Left ventricle myocardium inferior (tissue), 1 donor: ENCODE measurements at places on chromosomes 12 and 14. TPM values are rescaled to one million over a fixed set of nuclear protein-coding genes. Genes with fewer than 3 reads are reported as not detected.

The SLCO1B1 gene
- not detected for total RNA-seq

The TMTC2 gene
- total RNA-seq: 3.4 TPM

The TCL1B gene
- not detected for total RNA-seq

The KLRC4 gene
- total RNA-seq: not detected

The CEP290 gene
- total RNA-seq: 8.1 TPM

The IGF1 gene
- 5.8 TPM for total RNA-seq

The PRICKLE1 gene
- total RNA-seq: 20.9 TPM

The PLA2G1B gene
- not detected for total RNA-seq

The PMEL gene
- 0.16 TPM for total RNA-seq

The SLC6A12 gene
- 1.2 TPM for total RNA-seq

GRCh38 chr14:56081139-56081538 is 37.1 kb upstream of the PELI2 start:
- H3K4me3 ChIP-seq: no peak overlapping the region
- peaks cover 28% of the 10 kb centered on the region for H3K27me3 ChIP-seq
- no peak for DNase-seq
- no peaks in the 10 kb centered on the region for H3K36me3 ChIP-seq
- no peak overlapping the region for H3K27ac ChIP-seq
- H3K4me1 ChIP-seq: no peaks in the 10 kb centered on the region

GRCh38 chr12:65121049-65121955 is at the start of gene WIF1:
WIF1 (minus strand) TSS chr12:65121305; CDS start chr12:65121191, 114 bp downstream.
- no peak within 1 kb of the TSS for H3K27ac ChIP-seq
- H3K4me1 ChIP-seq: peaks cover 11% of the 10 kb centered on the region
- H3K4me3 ChIP-seq: peak within 1 kb of the TSS; percentile 51
- H3K27me3 ChIP-seq: peaks cover 100% of the 10 kb centered on the region

GRCh38 chr12:10722502-10722904 is 620 bp downstream of the YBX3 start:
- peaks cover 61% of the 10 kb centered on the region for H3K4me1 ChIP-seq
- peak; percentile 52 for DNase-seq
- H3K27me3 ChIP-seq: no peaks in the 10 kb centered on the region
- peak overlapping the region; percentile 96 for H3K4me3 ChIP-seq
- H3K27ac ChIP-seq: peak overlapping the region; percentile 98
- no peaks in the 10 kb centered on the region for H3K36me3 ChIP-seq

- H3K27me3 ChIP-seq: no peaks in the 10 kb centered on the region
- H3K27ac ChIP-seq: no peak overlapping the region
- H3K4me1 ChIP-seq: no peaks in the 10 kb centered on the region
- no peak overlapping the region for H3K4me3 ChIP-seq
- no peaks in the 10 kb centered on the region for H3K36me3 ChIP-seq
Measured at GRCh38 chr12:79174626-79175025, 310.1 kb downstream of the SYT1 start.

- H3K27ac ChIP-seq: peak overlapping the region; percentile 54
- no peak for DNase-seq
- H3K27me3 ChIP-seq: no peaks in the 10 kb centered on the region
- H3K4me3 ChIP-seq: no peak overlapping the region
- H3K4me1 ChIP-seq: peaks cover 14% of the 10 kb centered on the region
Measured at GRCh38 chr14:51848120-51848519, 12.3 kb upstream of the GNG2 start.

- H3K27me3 ChIP-seq: no peaks in the 10 kb centered on the region
- peaks cover 58% of the 10 kb centered on the region for H3K36me3 ChIP-seq
Measured at GRCh38 chr12:29756741-29757390, 26.9 kb downstream of the TMTC1 start.

GRCh38 chr14:29271669-29272068 is 505.1 kb downstream of the FOXG1 start:
- H3K27ac ChIP-seq: no peak overlapping the region
- no peaks in the 10 kb centered on the region for H3K36me3 ChIP-seq
- DNase-seq: no peak
- no peak overlapping the region for H3K4me3 ChIP-seq
- H3K4me1 ChIP-seq: no peaks in the 10 kb centered on the region

GRCh38 chr12:123761841-123762714 is at the start of gene DNAH10:
DNAH10 (plus strand) TSS chr12:123762301; CDS start chr12:123762337, 36 bp downstream.
- peaks cover 14% of the 10 kb centered on the region for H3K4me1 ChIP-seq
- H3K36me3 ChIP-seq: peaks cover 31% of the 10 kb centered on the region
- H3K27ac ChIP-seq: no peak within 1 kb of the TSS
- peak within 1 kb of the TSS; percentile 55 for H3K4me3 ChIP-seq
- no peak for DNase-seq
- H3K27me3 ChIP-seq: peaks cover 57% of the 10 kb centered on the region

- H3K27me3 ChIP-seq: peaks cover 67% of the 10 kb centered on the region
- no peak overlapping the region for H3K27ac ChIP-seq
- H3K4me1 ChIP-seq: no peaks in the 10 kb centered on the region
- no peak overlapping the region for H3K4me3 ChIP-seq
- no peaks in the 10 kb centered on the region for H3K36me3 ChIP-seq
- DNase-seq: no peak
Measured at GRCh38 chr12:111194703-111195051, 174.2 kb downstream of the PHETA1 start.

- H3K4me1 ChIP-seq: no peaks in the 10 kb centered on the region
- no peak for DNase-seq
- H3K36me3 ChIP-seq: no peaks in the 10 kb centered on the region
- no peaks in the 10 kb centered on the region for H3K27me3 ChIP-seq
- no peak overlapping the region for H3K4me3 ChIP-seq
Measured at GRCh38 chr14:53190938-53191337, 37.8 kb upstream of the DDHD1 start.

DNA sequence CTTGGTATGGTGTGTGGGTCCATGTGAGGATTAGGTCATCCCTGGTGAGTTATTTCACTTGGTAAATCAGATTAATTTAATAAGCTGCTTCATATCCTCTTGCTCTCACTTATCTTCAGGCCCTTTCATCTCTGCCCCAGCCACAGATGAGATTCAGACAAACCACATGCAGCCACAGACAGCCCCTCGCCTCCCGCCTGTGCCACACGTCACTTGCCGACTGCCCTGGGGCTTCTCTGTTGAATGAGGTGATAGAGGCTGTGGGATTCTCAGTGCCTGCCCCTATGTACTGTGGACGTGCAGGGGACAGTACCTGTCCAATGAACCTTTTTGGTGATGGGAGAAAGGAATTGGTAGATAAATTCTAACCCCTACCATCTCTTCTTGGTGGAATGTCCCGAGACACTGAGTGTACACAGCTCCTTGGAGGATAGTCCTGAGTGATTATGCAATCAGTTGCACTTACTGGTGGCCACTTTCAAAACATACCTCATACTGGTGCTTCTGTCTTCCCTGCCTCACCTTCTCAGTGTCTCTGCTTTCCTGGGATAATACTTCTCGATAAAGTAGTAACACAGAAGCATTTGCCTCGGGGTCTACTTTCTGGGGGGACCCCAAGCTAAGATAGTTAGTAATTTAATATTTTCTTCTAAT is 248.7 kb downstream of the TTC6 start:
- H3K36me3 ChIP-seq: no peaks in the 10 kb centered on the region
- H3K4me3 ChIP-seq: no peak overlapping the region
- no peaks in the 10 kb centered on the region for H3K4me1 ChIP-seq
- H3K27ac ChIP-seq: no peak overlapping the region

DNA sequence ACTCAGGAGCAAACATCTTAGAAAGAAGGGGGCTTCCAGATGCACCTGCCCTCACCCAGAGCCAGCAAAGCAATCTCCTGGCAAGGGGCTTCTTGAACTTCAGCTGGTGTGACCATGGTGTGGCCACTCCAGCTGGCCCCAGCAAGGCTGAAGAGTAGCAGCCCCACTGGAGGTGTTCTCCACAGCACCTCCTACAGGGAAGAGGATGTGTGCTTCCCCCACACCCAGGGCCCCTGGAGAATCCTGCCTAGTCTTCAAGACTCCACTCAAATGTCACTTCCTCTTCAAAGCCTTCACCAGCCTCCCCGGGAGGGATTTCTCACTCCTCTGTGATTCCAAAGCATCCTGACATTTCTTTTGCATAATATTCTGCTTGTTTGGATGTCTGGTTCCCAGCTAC is 8.5 kb downstream of the RAB15 start:
- H3K4me1 ChIP-seq: peaks cover 12% of the 10 kb centered on the region
- no peaks in the 10 kb centered on the region for H3K27me3 ChIP-seq
- H3K27ac ChIP-seq: no peak overlapping the region
- H3K36me3 ChIP-seq: no peaks in the 10 kb centered on the region
- no peak overlapping the region for H3K4me3 ChIP-seq
- DNase-seq: no peak
